ENCODE measurements at places on chromosomes 1 and 21.

DNA sequence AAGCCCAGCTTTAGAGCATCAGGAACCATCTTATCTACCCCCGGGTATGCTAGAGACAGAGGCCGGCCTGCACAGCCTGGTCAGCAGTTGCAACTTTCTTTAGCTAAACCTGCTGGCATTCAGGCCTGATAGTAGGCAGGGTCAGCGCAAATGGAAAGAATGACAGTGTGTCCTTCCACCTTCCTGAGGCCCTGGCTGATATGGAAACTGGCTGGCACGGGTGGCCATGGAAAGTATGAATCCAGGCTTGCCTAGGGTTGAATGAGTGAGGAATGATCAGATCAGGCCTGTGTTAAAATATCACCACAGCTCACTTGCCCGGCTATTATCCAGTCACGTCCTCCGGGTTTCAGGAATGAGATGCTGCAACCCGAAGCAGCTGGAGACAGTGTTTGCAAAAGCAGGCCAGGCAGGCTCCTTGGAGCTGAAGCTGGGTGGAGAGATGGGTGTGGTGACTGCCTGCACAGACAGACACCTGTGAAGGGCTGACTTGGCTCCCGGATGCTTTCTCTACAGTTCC, 34.7 kb downstream of the RCAN1 start:
- no peak for DNase-seq

DNA sequence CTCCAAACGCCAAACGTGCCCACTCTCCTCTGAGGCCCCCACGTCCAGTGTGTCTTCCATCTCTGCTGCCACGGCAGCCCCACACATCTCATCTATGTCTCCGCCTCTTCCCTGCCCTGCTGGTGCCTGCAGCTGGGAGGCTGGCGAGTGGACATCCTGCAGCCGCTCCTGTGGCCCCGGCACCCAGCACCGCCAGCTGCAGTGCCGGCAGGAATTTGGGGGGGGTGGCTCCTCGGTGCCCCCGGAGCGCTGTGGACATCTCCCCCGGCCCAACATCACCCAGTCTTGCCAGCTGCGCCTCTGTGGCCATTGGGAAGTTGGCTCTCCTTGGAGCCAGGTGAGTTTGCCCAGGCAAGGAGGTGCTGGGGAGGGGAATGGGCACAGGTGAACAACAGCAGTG, 8.6 kb downstream of the ADAMTSL4 start:
- DNase-seq, result no peak

DNA sequence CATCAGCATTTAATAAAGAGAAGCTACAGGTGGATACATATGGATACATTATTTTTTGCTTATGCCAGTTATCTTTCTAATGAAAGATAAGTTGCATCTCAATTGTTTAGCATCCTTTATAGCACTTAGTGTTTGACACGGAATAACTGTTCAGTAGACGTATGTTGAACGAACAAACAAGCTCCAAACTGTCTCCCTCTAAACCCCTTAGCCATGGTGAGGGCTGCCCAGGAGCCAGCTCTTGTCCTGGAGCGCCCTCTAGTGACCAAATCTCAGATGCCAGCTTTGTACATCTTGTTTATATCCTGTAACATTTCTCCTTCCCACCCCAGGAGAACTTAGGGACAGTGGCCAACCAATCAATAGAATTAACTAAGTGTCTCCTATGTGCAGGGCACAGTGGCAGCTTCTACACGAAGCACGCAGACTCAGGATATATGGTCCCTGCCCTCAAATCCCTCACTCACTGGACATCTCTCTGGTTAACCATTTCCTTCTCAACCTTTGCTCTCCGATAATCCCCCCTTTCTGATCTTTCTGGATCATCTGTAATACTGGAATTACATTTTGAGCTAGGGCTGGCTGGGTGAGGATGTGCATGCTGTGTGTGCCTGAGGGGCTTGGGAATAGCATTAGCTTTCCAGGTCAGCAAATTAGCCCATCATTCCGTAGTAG, 22.9 kb downstream of the KCNA10 start:
- DNase-seq, result peak; percentile 76

GRCh38 chr1:165852871-165853270, 25.5 kb downstream of the UCK2 start:
- no peak for DNase-seq

- no peak for DNase-seq
Measured at GRCh38 chr1:221227872-221228337, 348.7 kb downstream of the HLX start.

DNA sequence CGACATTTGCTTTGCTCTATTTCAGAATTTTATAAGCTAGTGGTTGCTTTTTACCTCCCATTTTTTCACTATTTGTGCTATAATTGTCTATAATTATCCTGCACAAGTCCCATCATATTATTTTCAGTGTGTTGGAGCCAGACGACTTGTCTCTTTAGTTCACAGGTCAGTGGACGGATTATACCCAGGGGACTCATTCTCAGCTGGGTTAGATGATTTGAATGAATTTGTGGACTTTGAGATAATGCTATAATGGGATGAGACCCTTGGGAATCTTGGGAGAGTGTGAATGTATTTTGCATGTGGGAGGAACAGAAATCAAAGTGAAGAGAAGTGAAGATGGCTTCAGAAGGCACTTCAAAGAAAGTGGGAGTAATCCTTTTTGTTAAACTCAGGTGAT, 31.5 kb upstream of the KCNK1 start:
- DNase-seq, result no peak

DNA sequence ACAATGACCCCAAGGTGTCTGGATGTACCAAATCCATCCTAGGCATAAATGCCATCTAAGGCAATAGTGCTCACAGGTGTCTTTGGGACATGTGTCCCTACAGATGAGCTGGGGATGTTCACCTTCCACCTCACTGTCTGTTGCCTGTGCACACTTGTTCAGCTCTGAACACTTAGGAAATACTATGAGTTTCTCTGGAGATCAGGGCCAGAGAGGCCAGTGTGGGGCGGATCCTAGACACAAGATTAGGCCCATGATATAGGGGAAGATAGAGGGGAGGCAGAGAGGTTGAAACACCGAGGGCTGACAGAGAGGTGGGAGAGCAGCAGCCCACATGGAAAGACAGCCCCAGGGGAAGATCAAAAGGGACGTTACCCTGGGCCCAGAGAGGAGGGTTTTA, 25.6 kb downstream of the C1orf116 start:
- no peak for DNase-seq

GRCh38 chr1:101284622-101285218, 47.9 kb downstream of the S1PR1 start:
- DNase-seq, result no peak

DNA sequence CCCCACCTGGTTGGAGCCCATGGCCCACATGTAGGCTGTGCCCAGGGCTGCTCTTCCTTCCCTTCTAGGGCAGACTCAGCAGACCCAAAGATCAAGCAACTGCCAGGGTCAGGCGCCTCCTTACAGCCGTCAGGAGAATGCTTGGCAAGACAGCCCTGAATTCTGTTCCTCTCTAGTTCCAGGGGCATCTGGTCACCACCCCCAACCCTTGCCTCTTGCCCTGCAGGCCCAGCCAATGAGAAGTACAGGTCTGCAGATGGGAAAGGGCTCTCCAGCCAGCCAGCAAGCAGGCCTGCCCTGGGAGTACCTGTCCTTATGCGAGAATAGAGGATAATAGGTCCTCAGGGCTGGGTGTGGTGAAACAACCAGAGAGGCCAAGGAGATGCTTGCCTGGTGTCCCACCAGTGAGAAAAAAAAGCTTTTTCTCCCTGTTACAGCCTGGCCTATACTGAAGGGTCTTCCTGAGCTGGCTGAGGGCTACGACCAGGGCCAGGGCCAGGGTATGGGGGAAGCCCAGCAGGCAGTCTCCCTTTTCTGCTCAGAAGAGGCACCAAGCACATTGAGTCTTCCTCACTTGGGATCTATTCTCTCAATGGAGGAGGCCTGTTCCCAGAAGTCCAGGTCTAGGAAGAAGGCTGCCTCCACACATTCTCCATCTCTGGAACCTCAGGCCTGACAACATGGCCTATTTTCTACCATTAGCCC, 31.4 kb downstream of the NAV1 start:
- DNase-seq, result no peak

- DNase-seq, result no peak
Measured at GRCh38 chr1:207822124-207822601, 70.3 kb downstream of the CD46 start.

- DNase-seq, result no peak
Measured at GRCh38 chr1:64514197-64514765, 44.4 kb downstream of the CACHD1 start.

DNA sequence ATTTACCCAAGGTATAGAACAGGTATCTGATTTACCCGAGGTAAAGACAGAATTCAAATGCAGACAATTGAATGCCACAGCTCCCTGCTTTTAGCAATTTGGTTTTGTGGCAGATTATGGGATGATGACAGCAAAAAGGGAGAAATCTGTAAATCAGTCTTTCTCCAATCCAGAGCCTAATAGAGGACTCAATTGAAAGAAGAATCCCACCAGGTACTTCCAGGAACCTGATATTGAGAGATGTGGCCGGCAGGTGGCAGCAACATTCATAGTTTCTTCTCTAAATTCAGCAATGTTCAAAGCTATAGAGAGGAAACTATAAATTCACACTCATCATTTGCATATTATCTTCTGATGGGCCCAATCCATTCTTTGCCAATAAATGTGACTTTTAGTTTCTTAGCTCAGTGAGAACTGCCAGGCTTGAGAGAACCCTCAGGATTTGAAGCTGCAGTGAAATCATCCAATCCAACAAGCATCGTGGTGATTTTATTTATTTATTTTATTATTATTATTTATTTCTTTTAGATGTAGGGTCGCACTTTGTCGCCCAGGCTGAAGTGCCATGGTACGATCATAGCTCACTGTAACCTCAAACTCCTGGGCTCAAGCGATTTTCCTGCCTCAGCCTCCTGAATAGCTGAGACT, 9.8 kb upstream of the PHACTR4 start:
- DNase-seq, result peak; percentile 76

GRCh38 chr1:85628791-85629531, 48.4 kb downstream of the CCN1 start:
- no peak for DNase-seq

All from CD4-positive, alpha-beta T cell treated with Interleukin-10 for 1 hour (primary cell).